ENCODE measurements at places on chromosomes 6 and 20.

DNA sequence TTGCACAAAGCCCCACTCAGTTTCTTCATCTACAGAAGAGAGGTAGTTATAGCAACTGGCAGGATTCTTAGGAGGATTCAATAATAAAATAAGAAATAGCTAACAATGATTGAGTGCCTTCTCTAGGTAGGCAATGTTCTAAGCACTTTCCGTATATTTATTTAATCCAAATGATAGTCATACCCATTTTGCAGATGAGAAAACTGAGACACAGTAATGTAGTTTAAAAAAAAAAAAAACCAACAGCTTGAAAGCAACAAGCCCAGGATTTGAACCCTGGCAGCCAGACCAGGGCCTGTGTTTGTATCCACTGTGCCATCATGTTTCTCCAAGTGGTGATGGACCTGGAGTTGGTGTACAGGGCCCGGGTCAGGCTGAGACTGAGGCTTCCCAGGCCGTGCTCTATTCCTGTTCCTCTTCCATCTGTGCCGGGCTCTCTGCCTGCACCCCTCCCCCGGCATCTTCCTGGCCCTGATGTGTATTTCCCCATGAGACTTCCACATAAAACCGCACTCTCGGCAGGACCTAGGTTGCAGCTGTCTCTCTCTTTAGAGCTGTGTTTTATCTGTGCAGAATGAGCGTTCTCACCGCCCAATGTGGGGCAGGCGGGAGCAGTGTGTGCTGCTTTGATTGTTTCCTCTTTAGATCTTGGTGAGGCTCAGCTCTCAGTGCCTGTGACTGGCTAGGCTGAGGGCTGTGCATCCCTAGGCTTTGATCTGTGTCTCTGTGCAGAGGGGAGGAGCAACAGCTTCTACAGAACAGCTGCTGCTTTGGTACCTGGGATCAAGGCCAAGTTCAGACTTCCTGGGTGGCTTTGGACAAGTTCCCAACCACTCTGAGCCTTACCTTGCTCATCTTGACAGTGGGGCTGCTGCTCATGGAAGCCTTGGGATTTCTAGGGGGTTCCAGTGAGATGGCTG is 49.5 kb downstream of the TOX2 start:
- no peak for DNase-seq

GRCh38 chr6:103886951-103887350 is 972.8 kb downstream of the HACE1 start:
- DNase-seq: no peak

- DNase-seq: no peak
Observed at GRCh38 chr20:25195962-25196785, 662 bp downstream of the ENTPD6 start.

DNA sequence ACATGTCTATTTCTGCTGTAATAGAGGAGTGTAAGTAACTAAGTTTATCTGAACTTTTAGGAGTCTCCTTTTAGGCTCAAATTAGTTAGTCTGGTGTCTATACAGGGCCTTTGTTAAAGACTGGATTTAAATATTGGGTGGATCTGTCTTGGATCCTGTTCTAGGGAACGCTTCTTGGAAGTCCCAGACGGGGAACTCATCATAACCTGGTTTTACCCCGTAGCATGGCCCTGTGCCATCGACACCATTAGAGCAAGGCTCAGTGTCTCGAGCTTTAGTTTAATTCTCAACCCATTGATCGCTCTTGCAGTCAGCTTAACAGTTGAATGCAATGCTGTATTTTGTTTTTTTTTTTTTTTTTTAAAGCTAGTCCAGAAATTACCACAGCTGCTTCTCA is 89.9 kb downstream of the CARMIL1 start:
- DNase-seq: no peak

DNA sequence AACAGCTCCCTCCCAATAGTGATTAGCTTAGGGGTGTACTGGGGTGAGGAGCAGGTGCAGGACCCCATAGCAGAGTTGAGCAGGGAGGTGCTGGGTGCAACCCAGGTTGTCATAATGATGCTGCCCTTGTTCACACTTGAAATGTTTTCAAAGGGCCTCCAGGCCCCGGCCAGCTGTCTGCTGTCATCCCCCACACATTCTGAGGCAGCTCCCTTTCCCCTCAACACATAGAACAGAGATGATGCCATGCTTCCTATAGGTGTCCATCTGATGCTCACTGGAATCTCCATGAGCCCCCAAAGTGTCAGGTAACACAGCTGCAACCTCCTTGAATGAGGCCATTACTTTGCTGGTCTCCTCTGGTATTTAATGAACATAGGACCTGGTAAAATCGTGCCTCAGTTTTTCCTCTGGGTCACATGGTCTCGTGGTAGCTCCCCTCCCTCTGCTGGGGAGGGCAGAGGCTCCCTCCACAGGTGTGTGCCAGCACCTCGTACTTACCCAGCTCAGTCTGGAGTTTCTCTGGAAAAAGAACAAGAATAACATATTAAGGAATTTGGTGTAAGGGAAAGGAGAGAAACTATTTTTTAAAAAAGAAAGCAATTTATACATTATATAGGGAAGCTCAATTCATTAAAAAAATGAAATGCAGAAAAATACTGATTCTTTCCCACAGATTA is 5.6 kb downstream of the BTNL2 start:
- DNase-seq: no peak

GRCh38 chr20:23003077-23003635 is 32.0 kb upstream of the SSTR4 start:
- DNase-seq: no peak

DNA sequence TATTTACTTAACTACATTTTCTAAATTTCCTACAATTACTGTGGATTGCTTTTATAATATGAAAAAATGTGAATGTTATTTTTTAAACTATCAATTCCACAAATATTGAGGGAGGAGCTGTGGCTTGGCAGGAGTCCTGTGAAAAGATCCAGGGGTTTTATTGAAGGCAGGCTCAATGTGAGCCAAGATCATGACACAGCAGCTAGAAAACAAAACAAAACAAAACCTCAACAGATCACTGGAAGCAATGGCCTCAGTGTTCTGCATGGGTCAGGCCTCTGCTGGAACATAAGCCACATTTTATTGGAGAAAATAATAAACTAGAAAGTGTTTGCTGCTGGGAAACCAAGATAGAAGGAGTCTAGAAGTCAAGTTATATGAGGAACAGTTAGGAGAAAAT is 19.4 kb upstream of the RCAN2 start:
- DNase-seq: no peak

GRCh38 chr6:105988812-105989577 is 97.1 kb upstream of the PRDM1 start:
- no peak for DNase-seq

GRCh38 chr20:62739581-62740285 is 31.1 kb downstream of the NTSR1 start:
- DNase-seq: peak; percentile 9

GRCh38 chr6:24749297-24749696 is 25.4 kb upstream of the GMNN start:
- DNase-seq: no peak

GRCh38 chr20:1711826-1712601 is 54.4 kb upstream of the SIRPG start:
- DNase-seq: no peak

- no peak for DNase-seq
Observed at GRCh38 chr6:71153755-71154325, 134.8 kb upstream of the OGFRL1 start.

GRCh38 chr20:14441201-14441600 is 103.8 kb upstream of the FLRT3 start:
- DNase-seq: no peak

- no peak for DNase-seq
Observed at GRCh38 chr6:161481786-161482516, 208.1 kb upstream of the AGPAT4 start.

DNA sequence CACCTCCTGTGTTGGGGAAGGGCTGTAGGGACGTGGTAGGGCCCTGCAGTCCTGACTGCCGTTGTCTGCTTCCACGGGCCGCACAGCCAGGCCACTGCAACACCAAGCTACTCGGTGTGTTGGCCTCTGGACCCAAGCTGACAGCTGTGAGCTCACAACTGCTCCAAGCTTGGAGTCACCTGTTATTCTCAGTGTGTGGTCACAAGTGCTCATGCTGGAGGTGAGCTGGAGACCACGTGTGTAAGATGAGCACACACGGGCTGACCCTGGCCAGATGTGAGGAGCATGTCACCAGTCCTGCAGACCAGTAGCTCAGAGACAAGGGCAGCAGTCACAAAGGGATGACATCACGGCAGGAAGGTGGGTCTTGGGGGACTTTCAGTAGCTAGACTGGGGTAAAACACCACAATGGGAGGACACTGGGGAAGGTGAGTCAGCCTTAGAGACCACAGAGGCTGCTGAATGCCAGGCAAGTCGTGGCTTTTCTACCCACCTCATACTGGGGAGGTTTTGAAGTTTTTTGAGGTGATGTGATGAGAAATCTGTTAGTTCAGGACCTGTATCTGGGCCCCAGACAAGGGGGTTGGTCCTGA is 87.3 kb downstream of the FAM120B start:
- DNase-seq: no peak

GRCh38 chr20:33411711-33412483 is 10.6 kb upstream of the CDK5RAP1 start:
- DNase-seq: no peak

- peak; percentile 3 for DNase-seq
Observed at GRCh38 chr6:125829433-125829832, 38.7 kb downstream of the NCOA7 start.

DNA sequence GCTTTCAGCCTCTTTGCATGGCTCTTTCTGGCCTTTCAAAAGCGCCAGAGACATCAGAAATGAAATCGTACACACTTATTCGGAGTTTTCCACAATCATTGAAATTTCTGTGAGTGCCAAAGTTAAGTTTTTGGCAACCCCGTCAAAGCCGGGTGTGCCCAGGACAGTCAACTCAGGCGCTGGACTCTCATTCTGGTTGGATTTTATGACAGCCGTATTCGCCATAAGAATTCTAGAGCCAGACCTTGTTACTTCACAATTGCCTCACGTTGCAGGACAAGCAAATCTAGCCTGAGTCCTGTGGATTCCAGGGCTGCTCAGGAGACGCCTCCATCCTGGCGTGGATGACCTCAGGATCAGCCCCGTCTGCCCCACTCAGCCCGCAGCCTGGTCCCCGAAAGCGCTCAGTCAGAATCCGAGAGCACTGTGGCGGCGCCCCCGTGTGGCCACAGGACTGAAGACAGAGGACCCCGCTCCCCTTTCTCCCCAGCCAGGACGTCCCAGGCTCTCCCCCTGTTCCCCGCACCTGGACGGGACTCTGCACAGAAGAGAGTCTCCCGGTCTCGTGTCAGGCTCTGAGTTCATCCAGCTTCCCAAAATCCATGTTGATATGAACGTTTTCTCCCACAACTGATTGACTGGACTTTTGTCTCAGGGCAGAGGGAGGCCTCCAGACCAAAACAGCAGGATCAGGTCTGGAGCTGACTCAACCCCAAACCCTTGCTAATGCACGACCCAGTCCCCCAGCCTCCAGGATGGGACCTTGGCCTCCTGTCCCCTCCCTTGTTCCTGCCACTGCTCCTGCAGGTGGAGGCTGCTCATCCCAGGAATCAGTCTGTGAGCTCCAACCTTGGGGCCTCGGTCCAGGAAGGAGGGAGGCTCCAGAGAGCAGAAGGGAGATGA is 38.2 kb downstream of the MICA start:
- DNase-seq: peak; percentile 80

DNA sequence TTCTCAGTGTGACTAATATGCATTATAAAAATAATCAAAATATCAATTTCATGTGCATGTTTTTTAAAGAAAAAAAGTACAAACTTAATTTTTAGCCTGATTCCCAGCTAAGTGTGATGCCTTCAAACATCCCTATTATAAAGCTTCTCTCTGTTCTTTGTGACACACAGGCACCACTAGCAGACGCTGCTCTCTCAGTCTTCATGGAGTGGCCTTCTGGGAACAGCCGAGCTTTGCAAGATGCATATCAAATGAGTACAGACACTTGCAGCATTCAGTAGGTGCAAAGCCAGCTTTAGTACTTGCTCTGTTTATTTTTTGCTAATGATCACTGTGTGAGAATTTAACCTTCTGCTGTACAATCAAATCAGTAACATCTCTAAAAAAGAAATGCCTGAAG is 340.0 kb downstream of the ADGRB3 start:
- DNase-seq: no peak

DNA sequence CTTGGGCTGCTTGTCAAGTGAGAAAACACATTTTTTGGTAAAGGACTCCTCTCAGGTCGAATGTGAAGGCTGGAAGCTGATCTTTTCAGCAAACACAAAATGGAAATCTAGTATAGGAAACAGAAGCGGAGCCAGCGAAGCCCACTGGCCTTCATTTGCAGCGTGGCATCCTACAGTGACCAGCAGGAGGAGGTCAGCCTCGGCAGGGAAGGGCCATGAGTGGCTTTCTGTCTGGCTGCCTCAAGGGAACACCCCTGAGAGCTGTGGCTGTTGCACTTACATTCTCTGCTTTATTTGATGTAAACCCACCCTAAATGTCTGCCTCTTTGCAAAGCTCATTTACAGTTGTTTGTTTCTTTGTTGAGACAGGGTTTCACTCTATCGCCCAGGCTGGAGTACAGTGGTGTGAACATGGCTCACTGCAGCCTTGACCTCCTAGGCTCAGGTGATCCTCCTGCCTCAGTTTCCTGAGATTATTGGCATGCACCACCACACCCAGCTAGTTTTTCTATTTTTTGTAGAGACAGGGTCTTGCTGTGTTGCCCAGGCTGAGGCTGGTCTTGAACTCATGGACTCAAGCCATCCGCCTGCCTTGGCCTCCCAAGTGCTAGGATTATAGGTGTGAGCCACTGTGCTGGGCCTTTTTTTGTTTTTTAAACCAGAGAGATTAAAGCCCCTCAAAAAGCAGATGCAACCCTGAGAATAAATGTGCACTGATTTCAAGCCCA is 322.0 kb upstream of the SOX4 start:
- DNase-seq: no peak

DNA sequence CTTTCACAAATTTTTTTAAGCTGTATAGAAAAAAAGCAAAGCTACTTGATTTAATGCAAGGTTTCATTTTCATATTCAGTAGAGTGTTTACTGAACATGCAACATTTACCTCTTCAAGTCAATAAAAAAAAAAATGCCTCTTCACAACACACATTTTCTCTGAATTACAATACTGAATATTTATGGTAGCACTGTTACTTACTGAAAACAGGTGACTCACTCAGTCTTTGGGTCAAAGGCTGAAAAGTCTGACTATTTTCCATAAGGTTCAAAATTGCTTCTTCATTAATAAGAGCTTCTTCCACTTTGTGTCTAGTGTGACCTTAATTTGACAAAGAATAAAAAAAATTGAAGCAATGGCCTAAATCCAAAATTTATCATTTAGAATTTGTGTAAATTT is 101.9 kb downstream of the REV3L start:
- DNase-seq: no peak

DNA sequence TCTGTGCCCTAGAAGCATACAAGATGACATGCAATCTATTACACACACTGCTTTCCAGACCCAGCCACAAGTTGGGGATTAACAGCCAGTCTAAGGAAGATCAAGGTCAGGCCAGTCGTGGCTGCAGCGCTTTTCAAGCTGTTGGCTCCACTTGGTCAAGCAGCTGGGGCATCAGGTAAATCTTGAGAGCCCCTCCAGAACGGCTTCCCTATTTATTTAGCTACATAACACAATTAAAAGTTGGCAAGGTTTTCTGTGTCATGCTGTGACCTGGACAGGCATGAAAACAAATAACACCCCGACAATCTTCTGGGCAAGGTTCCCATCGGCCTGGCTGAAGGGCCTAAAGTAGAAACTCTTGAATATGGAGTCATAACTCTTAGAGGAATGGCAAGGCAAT is 524.3 kb downstream of the PRKN start:
- DNase-seq: no peak

Measured in stimulated activated CD8-positive, alpha-beta memory T cell treated with anti-CD3 and anti-CD28 coated beads, Interleukin-4, amount 100 ng/mL, for 1 hour (primary cell).